Prostate gland (tissue), 2 donors: ENCODE measurements at places on chromosomes 6 and 20. TPM values are rescaled to one million over a fixed set of nuclear protein-coding genes. Genes with fewer than 3 reads are reported as not detected.

- no peak for DNase-seq
Measured at GRCh38 chr6:43800746-43801494, 30.9 kb downstream of the VEGFA start.

DNA sequence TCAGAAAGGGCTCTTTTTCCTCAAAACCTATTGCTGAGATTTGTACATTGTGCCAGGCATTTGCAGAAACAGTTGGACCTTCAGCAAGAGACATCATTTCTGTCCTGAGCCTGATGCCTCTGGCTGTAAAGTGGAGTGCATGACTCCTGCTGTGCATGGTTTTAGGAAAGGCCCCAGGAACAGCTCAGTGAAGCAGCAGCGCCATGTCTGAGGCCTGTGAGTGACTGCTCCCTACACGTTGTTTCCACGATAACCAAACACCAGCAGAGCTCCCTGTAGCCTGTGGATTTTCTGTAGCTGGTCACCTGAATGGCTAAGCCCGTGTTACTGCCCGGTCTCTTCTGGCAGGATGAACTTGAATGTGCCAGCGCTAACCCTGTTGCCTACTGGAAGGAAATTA lies 232.5 kb downstream of the TFAP2C start:
- no peak for DNase-seq

DNA sequence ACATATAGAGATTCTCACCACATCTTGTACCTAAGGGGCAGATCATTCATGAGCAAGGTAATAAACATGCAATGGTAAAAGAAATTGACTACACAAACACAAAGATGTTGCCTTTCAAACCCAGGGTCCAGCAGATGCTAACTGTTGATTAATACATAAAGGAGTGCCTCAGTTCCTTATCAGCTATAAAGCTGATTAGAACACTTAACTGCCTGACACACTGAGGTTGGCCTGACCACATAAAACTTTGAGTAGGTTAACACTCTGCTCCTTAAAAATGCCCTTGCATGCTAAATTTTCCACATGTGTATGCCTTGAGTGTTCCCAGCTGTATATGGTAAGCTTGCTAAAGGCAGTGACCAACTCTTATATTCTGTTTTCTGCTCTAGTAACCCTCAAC lies 14.9 kb downstream of the CRISP2 start:
- DNase-seq = no peak

CNPY3 gene
- 68.5 TPM for total RNA-seq

ACOT8 gene
- total RNA-seq = 68.1 TPM
